ENCODE measurements at places on chromosomes 13 and 19.

DNA sequence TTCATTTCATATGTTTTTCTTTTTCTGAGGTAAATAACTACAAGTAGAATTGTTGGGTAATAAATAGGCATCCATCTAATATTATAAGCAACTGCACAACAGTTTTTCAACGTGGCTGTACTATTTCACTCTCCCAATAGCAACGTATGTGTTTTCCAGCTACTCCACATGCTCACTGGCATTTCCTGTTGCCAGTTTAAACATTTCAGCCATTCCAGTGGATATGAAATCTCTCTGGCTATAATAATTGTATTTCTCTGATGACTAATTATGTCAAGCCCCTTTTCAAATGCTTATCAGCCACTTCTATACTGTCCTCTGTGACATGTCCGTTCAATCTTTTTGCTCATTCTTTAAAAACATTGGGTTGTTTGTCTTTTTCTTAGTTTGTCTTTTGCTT lies 26.8 kb upstream of the ALOX5AP start:
- DNase-seq, result no peak

GRCh38 chr13:27765650-27766049 lies 26.6 kb upstream of the GSX1 start:
- no peak for DNase-seq

GRCh38 chr13:32175307-32175706 lies 139.9 kb downstream of the ZAR1L start:
- DNase-seq, result no peak

DNA sequence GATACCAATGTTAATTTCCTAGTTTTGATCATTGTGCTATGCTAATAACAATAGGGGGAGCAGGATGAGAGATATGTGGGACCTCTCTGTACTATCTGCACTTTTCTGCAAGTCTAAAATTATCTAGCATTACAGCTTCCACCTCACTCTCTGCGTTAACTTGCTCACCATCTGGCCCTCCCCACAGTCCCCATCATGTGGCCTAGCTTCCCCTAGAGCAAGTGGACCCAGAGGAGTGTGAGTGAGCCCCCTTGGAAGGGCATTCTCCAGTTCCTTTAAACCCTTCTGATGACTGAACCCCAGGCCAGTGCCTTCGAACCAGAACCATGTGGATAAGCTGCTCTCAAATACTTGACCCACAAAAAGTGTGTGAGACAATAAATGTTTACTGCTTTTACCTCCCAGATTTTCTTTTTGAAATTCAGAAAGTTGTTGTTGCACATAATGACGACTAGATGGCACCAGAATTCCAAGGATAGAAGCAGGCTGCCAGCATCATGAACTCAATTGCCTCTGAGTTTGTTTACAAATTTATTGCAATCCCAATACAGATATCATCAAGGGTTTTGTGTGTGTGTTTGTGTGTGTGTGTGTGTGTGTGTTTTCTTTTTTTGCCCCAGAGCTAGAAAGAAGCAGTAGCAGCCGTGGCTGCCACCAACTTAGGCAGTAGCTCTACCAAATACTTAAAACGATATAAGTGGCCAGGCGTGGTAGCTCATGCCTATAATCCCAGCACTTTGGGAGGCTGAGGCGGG lies 49.0 kb upstream of the ZNF780A start:
- DNase-seq, result peak; percentile 48

DNA sequence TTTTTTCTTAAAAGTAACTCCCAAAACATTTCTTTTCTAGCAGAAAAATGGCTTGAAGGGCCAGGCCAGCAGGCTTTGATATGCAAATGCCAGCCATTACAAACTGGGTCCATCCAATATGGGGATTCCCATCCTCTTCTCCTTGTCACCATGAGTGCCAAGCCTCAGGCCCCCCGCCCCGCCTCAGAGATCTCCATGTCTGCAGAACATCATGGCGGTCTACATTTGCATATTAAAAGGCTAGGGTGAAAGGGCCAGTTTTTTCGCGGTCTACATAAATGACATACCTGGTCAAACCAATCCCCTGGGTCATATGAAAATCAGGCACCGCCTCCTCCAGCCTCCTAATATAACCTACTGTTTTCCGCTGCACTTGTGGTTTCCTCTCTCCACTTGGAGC lies 1327.6 kb downstream of the UQCRFS1 start:
- DNase-seq, result no peak

DNA sequence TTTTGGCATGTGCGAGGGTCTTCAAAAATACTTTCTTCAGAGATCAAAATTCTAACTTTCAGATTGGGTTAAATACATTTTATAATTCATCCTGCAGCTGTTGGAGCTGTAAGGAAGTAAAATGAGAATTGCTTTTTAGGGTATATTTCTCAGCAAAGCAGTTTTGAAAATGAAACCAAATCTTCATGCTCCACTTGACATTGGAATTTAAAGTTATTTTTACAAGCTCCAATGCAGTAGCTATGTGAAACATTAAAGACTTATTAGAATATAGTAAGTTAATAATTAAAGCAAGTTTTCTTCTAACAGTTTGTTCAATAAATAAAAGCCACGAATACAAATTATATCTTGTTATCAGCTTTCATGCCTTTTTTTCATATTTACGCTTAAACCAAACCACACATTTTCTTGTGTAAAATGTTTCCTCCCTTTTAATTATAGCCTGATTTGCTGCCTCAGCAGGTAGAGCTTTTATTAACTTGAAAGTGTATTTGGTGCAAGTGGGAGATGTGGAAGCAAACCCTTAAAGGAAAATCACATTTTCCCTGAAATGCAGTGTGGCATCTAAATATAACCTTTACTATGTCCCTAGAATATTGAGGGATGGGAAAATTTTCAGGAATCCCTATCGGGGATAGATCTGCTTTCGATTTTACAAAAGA lies 12.4 kb upstream of the MICU2 start:
- DNase-seq, result no peak

GRCh38 chr13:79973533-79973963 lies 367.4 kb downstream of the SPRY2 start:
- DNase-seq, result no peak

GRCh38 chr13:32045537-32045936 lies 14.0 kb downstream of the FRY start:
- DNase-seq, result no peak

- DNase-seq, result no peak
Observed at GRCh38 chr13:99126821-99127220, 73.8 kb upstream of the UBAC2 start.

DNA sequence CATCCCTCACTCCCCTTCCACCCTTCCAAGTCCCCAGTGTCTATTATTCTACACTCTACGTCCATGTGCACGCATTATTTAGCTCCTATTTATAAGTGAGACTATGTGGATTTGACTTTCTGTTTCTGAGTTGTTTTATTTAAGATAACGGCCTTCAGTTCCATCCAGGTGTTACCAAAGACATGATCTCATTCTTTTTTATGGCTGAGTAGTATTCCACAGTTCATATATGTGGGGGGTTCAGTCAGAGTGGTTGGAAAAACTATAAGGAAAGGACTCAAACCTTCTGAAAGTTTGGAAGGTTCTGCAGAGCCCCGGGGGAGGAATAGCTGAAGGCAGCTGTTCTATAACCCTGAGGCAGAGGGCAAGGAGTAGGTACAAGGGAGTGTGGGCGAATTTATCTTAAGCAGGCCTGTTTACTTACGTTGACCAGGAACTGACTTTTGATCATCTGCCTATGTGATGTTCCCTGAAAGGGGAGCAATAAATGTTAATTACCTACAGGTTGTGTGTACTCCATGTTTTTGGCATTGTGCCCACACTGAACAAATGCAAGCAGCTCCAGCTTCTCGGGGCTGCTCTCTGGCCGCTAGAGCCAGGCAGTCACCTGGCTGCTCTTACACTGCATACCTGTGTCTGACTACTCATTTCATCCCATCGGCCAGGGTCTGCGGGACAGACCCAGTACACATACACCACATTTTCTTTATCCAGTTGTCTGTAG lies 13.5 kb upstream of the ADGRE1 start:
- no peak for DNase-seq

DNA sequence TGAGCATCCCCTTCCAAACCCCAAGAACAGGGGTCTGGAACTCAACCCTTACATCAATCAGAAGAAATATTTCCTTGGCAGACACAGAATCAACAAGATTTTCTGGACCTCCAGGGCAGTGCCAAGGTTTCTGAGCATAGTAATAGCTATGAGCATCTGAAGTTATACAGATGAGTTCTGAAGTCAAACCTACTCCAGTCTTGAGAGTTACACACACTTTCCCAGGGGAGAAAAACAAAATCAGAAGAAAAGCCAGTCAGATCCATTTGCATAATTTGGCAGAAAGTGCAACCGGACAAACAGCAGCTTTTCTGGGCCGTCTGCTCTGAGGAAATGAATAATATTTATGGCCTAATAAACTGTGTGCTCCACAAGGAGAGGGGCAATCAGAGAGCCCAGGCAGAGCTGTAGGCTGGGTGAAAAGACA lies 93.1 kb downstream of the KL start:
- DNase-seq, result no peak

DNA sequence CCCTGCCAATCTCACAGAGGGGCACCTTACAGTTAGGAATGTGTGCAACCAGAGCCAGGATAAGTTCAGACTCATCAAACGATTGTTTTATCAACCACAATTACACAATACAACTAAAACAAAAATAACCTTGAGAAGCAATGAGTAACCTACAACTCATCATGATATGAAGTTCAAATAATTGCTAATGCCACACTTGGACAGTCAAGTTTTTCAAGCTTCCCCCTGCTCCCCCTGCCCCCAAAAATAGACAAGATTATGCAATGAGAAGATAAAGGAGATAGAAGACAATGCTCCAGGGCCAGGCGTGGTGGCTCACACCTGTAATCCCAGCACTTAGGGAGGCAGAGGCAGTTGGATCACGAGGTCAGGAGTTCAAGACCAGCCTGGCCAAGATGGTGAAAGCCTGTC lies 13.6 kb upstream of the KPNA3 start:
- no peak for DNase-seq

GRCh38 chr19:33125929-33126388 lies 6.0 kb upstream of the WDR88 start:
- DNase-seq, result peak; percentile 28

DNA sequence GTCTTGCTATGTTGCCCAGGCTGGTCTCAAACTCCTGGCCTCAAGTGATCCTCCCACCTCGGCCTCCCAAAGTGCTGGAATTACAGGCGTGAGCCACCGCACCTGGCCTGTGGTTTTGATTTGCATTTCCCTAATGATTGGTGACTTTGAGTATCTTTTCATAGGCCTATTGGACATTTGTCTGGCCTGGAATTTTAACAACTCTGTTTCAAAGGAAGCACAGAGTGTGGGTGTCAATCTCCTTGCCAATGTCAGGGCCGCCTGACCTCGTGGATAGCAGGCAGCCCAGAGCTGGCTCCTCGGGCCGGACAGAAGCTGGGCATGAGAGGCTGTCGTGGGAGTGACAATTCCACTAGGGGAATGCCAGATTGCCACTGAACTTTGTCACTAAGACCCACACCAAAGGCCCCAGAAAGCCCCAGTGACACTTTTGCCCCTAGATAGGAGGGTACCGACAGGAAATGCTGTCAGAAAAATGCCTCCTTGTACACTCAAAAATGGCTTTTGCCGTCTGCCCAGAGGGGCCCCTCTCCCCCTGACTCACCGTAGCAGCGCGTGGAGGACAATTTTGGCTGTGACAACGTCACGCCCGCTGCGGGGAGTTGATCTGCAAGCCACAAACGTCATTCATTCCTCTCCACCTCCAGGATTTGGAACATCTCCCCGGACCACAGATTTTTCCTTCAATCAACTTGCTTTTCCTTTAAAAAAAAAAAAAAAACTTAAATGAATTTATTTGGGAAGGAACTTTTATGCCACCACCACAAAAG lies 11.7 kb upstream of the ADGRE5 start:
- no peak for DNase-seq
